ENCODE measurements at places on chromosomes 2 and 18. TPM values are rescaled to one million over a fixed set of nuclear protein-coding genes. Genes with fewer than 3 reads are reported as not detected.
A peak's percentile ranks its signal among the peaks of the same experiment; 100 is the strongest.

- DNase-seq = no peak
Measured at GRCh38 chr2:168138901-168139300, 108.5 kb downstream of the STK39 start.

DNA sequence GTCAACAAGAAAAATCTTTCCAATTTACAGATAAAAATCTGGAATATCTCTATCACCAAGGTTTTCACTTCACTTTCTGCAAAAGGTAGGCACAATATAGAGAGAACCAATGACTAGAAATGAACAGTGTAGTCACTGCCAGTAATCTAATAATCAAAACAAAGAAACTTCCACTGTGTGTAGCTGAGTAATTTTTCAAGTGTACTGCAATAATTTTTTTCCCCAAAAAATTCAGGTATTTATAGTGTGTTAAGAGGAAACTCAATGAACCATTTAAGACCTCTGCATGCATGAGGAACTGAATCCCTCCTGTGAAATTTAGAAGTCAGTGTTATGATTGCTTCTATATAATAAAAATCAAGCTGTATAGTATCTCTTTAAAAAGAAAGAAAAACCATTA lies 121.8 kb downstream of the MEMO1 start:
- no peak for DNase-seq

GRCh38 chr2:212311807-212312404 lies 226.7 kb downstream of the ERBB4 start:
- DNase-seq = no peak

- no peak for DNase-seq
Measured at GRCh38 chr2:235218486-235218907, 266.7 kb downstream of the SH3BP4 start.

- no peak for DNase-seq
Measured at GRCh38 chr2:238914648-238915015, 66.7 kb downstream of the TWIST2 start.

- DNase-seq = no peak
Measured at GRCh38 chr2:222076973-222077690, 221.7 kb downstream of the PAX3 start.

DNA sequence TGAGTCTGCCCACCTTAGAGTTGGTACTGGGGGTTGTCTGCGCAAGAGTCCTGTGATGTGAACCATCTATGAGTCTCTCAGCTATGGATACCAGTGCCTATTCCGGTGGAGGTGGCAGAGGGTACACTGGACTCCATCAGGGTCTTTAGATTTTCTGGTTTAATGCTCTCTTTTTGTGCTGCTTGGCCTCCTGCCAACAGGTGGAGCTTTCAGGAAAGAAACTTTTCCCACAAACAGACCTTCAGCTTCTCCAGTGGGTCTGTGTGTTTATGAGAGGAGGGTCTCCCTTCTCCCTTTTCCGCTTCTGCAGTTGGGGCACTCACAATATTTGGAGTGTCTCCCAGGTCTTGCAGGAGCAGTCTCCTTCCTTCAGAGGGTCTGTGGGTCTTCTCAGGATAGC lies 1721.9 kb upstream of the SLC39A10 start:
- DNase-seq = no peak

- DNase-seq = no peak
Measured at GRCh38 chr2:20737505-20737904, 70.6 kb downstream of the GDF7 start.

DNA sequence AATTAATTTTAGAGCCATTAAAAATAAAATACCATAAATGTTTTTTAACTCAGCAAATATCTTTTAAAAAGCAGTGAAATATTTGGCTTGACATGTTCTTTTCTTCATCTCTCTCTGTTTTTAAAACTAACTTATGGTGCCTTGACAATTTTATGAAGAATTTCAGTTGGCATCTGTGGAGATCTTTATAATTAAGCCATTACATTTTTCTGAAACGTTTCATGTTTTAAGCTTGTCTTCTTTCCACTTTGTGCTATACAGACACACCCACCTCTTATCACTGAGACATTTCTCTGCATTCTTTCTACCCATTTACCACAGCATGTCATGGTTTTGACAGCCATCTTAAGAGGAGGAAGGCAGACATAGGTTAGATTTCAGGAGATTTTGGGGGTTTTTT lies 915.1 kb upstream of the FSHR start:
- no peak for DNase-seq

GRCh38 chr2:159410276-159410675 lies 123.8 kb upstream of the WDSUB1 start:
- DNase-seq = peak; percentile 9

DNA sequence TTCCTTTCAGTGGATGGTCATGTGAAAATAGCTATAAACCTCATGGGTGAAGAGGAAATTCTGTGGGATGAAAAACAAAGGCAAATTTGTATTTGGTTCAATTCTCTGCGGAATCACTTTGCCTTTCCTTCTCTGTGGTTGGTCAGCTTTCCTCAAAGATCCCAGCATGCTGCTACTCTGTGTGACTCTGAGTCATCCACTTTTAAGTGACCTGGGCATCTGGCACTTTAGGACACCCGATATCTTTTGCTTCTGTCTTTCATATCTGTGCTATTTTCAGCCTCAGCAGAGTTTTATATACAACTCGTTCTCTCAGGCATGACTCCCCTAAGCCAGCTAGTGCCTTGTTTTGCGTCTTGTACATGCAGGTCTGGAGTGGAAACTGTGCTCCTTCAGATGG lies 217.0 kb upstream of the PIEZO2 start:
- DNase-seq = no peak

DNA sequence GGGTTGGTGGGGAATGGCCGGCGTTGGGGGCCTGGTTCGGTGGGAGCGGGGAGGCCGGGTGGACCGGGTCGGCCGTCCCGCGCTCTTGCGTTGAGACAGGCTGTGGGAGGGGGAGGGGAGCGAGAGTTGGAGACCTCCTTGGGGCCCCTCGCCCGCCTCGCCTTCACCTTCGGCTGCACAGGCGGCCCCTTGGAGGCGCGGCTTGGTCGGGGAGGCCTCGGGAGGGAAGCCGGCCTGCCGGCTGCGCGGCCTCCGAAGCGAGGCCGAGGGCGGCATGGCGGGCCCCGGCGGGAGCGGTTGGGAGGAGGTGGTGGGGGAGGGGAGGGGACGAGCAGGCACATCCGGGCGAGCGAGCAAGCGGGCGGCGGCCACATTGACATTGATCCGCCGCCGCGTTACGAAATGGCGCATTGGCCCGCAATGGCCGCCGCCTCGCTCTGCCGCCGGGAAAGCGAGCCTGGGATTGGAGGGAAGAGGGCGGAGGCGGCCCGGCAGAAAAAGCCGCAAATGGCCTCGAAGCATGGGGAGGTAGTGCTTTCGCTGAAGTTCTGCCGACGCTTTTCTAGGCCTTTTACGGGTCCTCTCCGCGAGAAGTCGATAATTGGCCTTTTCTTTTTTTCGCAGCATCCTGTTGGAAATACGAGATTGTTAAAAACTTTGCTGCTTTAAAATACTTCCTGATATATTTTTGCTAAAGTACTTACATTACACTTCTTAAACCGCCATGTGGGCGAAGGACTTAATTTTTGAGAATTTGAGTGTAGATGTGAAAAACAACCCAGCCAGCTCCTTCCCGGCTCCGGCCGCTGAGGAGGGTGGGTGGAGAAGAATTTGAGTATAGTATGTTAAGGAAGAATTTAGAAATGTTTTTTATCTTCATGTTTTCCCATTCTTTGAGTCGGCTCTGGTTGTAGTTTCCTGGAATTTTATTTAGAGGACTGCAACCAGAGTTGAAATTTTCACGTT lies 580 bp downstream of the HNRNPA3 start:
- peak; percentile 96 for DNase-seq

DNA sequence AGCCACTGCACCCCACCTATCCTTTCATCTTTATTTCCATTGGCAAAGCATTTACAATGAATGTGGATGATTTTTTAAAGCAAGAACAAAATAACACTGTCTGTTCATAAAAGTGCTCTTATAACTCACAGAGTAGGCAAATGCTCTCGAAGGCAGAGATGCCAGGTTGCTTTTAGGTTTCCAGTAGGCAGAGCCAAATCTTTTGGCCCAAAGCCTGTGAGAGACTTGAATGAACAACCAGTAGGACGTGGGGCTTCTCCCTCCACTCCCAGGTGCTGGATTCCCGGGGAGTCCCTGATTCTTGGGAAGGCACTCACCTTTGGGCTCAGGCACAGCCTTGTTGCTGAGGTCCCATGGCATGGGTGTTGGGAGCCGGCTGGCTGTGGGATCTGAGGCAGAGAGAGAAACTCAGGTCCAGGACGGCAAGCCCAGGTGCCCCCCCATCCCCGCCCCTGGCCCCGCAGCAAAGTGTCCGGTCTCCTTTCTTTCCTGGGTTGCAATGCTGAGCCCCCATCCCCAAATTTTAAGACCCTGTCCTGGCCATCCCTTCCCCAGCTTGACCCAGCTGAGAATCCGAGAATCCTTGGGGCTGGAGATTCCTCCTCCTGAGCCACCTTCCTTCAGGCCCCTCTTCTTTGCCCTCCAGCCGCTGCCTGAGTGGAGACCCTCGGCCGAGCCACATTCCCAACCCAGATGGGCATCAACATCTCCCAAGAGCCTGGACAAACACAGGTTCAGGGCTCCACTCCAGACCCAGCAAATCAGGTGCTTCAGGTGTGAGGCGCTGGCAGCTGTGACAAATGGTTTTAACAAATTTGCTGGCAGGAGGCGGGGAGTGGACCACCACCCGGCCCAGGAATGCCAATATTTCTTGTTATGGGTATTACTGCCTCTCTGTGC lies 5.8 kb downstream of the NEURL3 start:
- DNase-seq = no peak

- DNase-seq = no peak
Measured at GRCh38 chr2:134950886-134951285, 32.3 kb downstream of the CCNT2 start.

GRCh38 chr18:3584897-3585460 lies 135.0 kb downstream of the TGIF1 start:
- DNase-seq = no peak

- no peak for DNase-seq
Measured at GRCh38 chr2:221473451-221473850, 98.7 kb downstream of the EPHA4 start.

GRCh38 chr2:17747684-17748452 lies 5.7 kb downstream of the SMC6 start:
- no peak for DNase-seq

DNA sequence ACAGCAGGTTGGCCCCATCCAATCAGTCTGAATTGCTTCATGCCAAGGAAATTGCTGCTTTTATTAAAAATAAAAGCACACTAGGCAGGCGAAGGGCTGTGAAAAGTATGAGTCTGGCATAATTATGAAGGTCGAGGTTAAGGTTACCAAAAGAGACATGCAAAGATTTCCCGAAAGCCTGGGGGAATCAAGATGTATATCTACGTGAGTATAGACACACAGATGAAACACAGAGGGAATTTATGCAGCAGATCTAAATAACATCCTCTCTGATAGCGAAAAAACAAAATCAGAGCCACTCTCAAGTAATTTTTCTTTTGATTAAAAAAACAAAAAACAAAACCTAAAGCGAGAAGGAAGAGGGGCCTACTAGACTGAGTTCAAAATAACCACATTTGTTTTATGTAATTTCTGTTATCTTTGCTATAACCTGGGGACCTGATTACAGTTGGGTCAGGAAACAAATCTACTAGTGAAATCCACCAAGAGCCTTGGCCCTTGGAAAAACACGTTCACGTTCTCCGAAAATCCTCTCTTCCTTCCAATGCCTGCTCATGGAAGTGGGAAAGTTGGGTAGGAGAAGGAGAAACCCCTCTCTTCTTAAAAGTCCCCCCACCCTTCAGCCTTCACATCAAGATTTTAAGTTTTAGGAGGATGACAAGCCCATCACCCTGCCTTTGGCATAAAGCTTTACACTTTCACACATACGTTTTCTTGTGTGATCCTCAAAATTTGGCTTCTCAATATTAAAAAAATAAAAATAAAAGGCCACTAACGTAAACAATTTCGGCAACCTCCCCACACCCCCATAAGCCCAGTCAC lies 1.4 kb downstream of the AAK1 start:
- DNase-seq = no peak

DNA sequence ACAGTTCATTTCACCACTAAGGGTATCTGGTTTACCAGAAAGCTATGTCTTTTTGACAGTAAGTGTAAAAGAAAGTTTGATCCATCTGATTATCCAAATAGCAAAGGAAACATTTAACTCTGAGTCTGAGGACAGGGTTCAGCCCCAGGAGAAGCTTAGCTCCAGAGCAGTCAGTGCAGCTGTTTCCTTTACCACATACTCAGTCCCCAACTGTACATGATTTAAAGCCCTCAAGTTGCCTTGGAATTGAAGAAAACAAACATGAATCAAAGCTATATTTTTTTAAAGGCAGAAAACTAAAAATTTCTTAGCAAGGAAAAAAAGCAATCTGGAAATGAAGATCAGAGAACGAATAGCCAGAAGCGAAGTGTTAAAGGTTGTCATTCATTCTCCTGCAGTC lies 746.0 kb downstream of the METTL4 start:
- no peak for DNase-seq

- no peak for DNase-seq
Measured at GRCh38 chr2:128591022-128591860, 272.6 kb upstream of the HS6ST1 start.

GRCh38 chr18:33231474-33232317 lies 208.8 kb downstream of the CCDC178 start:
- peak; percentile 68 for DNase-seq

GRCh38 chr2:166762746-166763145 lies 125.5 kb upstream of the XIRP2 start:
- DNase-seq = no peak

DNA sequence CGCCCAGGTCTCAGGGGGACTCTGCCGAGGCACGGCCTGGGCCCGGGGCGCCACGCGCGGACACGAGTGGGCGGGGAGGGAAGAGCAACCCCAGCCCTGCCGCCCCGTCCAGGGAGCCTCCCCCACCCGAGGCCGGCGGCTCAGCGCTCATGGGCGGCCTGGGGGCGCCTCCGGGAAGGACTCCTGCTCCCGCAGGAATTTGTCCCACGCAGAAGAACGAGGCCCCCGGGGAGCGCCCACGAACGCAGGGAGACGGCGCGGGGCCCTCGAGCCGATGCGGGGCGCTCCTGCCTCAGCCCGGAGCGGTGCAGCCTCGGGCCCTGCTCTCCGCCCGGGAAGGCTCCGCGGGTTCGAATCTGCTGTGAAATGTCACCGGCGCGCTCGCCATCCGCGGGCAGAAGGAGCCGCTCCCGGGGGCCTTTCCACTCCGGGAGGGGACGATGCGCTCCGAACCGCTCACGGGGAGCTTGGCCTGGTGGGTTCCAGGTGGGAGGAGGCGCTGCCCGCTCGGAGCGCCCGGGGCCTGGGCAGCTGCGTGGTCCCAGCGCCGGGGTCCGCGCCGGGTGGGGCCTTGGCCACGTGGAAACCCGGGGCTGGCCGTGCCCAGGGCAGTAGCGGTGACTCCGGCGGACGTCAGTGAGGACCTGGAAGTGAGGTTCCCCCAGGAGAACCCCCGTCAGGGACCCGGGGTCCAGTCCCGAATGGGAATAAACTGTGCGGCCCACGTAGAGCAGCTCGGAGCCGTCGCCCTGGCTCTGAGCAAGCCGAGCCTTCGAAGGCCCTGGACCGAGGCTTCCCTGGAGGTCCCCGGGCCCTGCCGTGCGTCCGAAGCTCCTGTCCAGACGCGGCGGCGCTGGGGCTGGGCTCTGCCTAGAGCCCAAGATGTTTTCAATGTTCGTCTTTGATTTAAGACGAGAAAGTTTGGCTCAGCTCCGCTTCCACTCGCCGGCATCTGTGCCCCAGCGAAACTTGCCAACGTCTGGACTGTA lies 41.4 kb upstream of the CTDP1 start:
- DNase-seq = no peak

PIEZO2 gene
- not detected for total RNA-seq

OBSL1 gene
- total RNA-seq = 1.4 TPM

COLEC12 gene
- total RNA-seq = not detected

RBM44 gene
- 0.87 TPM for total RNA-seq

BMP10 gene
- total RNA-seq = not detected

DIPK1C gene
- total RNA-seq = not detected

SERPINB10 gene
- total RNA-seq = not detected

SLC19A3 gene
- total RNA-seq = not detected

RTP5 gene
- 0.22 TPM for total RNA-seq

ELOA2 gene
- total RNA-seq = not detected

CNGA3 gene
- not detected for total RNA-seq

FBLN7 gene
- total RNA-seq = 7.9 TPM
